ENCODE measurements at places on chromosomes 1 and 21.

DNA sequence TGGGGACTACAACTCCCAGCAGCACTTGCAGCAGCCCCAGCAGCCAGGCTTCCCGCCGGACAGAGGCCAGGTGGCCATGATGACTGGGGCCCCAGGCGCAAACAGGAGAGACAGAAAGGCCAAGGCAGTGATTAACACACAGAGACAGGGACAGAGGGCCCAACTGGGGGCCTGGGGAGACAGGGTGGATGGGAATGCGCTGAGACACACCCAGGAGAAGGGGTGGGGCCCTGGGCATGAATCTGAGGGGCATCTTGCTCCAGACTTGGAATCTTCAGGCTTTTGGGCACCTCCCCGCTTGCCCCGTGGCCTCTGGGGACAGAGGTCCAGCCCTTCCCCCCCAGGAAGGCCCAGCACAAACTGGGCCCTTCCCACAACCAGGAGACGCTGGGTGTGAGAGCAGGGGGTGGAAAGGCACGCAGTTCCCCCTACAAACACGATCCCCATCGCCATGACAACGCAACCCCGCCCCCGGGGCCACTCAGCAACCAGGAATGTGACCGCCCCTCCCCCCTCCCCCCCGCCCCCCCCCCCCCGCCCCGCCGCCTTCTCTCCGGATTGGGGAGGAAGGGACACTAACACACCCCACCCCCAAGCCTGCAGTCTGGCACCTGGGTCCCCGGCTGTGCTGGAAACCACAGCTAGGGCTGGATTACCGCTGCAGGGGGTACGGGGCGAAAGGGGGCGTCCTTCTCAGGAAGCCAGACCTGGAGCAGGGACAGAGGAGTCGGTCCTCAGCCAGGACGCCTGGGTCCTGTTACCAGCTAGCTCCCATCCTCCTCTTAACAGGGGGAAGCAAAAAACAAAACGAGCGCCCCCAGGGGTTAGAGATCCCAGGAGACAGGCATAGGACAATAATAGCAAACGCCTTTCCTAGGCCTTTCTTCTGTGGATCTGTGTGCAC, 4.5 kb downstream of the HDGF start:
- peak; percentile 87 for DNase-seq

DNA sequence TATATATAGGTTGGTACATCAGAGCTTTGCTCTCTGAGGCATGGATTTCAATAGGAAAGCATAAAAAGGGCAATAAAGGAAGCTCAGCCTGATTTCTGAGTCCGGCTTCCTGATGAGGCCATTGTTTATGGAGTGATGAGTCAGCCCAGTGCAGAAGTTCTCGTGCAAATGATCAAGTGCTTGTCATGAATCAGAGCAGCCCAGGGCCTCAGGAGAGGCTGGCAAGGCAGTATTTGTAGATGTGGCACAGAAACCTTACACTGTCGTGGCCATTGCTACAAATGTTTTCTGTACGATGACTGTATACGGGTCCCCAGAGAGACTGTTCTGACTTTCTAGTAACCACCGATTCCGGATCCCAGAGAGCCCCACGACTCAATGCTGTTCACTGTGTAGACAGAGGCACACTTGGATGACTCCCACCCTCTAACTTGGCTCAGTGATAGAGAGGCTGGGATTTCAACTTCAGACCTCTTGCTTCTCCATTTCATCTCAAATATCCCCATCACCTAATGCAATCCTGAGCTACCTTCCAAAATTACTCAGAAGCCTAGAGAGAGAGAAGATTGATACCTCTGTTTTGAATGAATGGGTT, 26.8 kb downstream of the UMODL1 start:
- no peak for DNase-seq

- no peak for DNase-seq
Measured at GRCh38 chr1:107588321-107588720, 376.7 kb downstream of the VAV3 start.

DNA sequence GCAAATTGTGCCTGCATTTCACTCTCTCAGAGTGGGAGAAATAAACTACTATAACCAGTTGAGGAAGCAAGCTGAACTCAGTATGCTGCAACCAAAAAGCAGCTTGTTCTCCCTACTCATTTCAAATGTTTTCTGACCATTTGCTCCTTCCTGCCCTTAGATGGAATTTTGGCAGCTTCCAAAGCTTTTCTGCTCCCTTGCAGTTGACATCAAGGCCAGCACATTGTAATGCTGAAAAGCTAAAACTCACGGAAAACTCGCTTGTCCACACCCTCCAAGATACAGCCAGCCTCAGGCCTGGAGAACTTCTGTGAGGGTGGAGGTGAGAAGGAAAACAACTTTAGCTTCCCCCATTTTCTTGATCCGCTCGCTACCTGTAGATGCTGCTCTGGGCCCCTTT, 5.0 kb upstream of the CHML start:
- DNase-seq, result no peak

DNA sequence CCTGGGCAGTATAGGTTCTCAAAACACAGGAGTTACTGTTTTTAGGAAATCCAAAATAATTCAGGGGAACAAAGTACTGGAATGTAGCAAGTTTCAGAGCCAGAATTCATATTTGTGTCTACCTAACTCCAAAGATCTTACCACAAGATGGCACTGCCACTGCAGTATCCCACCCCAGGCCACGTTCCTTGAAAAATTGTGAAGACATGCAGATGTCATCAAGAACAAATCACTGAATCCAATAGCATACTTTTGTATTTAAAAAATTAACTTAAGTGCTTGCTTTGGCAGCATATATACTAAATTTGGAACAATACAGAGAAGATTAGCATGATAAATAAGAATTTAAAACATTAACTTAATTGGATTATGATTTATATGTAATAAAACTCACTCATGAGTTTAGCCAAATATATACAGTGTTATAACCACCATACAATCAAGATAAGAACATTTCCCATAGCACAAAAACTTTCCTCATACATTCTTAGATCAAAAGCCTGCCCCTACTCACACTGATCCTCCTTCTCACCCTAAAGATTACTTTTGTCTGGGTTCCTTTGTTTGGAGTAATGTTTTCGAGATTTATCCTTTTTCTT, 209.9 kb downstream of the FAF1 start:
- DNase-seq, result peak; percentile 48

DNA sequence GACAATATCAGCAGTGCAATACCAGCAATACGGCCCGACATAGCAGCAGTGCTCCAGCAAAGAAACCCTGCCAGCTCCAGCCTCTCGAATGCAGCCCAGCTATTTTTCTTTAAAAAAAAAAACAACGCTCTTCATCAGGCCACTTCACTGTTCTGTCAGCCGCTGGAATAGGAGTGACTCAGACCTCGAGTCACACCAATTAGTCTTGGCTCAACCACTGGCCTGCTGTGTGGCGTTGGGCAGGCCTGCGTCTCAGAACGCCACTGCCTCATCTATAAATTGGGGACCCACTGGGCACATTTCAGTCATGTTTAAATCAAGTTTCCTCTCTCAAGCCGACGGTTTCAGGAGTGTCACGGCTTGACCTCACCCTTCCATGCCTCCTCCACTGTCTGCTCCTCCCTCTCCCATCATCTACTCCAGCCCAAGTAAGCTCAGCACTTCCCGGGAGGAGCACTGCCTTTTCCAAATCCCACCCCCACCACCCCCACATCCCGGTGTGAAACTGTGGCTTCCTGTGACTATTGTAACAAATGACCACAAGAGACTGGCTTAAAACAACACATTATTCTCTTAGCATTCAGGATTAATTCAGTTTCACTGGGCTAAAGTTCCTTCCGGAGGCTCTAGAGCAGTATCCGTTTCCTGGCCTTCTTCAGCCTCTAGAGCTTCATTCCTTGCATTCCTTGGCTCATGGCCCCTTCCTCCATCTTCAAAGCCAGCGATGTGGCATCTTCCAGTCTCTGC, 71.9 kb upstream of the EFHD2 start:
- DNase-seq, result no peak

GRCh38 chr1:35499231-35499630, 58.0 kb downstream of the KIAA0319L start:
- DNase-seq, result no peak

All from D341Med (cell line).